ENCODE measurements at places on chromosomes 16 and 17. TPM values are rescaled to one million over a fixed set of nuclear protein-coding genes. Genes with fewer than 3 reads are reported as not detected.

- no peak for DNase-seq
Observed at GRCh38 chr17:60590070-60590469, 9.9 kb upstream of the PPM1D start.

DNA sequence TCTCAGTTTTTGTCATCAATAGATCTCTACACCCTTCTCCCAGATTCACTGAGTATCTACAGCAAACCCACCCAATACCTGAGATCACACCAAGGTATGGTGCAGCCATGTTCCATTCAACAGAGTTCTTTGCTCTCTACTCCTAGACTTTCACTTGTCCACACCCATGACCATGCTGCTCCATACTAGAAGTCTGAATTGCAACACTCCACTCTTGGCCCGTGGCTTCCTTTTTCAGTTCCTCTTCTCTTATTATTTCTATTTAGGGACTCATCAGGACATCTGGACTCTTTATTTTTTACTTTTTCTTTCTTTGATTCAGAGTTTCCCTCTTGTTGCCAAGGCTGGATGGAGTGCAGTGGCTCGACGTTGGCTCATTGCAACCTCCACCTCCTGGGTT lies 37.1 kb downstream of the YWHAE start:
- no peak for DNase-seq

GRCh38 chr16:1308036-1308976 lies 1.1 kb upstream of the UBE2I start:
- no peak for DNase-seq

GRCh38 chr17:79201536-79202227 lies 127.1 kb downstream of the ENGASE start:
- DNase-seq = peak; percentile 88

DNA sequence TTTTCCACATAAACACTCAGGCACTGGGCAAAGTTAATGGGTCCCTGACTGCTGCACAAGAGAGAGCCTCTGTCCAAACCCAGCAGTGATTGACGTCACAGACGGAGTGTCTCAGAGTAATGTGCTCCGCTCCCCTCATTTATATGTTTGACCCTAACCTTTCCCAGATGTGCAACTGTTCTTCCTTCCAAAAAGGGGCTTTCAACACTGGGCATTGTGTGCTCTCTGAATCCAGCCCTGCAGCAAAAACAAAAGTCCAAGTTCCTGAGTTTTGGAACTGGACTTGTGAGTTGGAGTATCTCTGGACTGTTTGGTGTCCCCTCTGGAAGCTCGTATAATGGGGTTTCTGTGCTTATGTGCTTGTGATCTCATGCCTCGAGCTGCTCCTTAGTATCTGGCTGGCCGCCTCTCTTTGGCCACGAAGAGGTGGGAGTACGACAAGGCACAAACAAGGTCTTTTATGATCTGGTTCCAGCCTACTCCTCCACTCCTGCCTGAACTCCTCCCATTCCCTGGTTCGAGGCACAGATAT lies 76.4 kb upstream of the SMIM36 start:
- no peak for DNase-seq

- peak; percentile 95 for DNase-seq
Observed at GRCh38 chr17:42561897-42562387, at the start of gene COASY. Gene COASY (plus strand): TSS chr17:42562148. CDS start chr17:42562623, 475 bp downstream.

DNA sequence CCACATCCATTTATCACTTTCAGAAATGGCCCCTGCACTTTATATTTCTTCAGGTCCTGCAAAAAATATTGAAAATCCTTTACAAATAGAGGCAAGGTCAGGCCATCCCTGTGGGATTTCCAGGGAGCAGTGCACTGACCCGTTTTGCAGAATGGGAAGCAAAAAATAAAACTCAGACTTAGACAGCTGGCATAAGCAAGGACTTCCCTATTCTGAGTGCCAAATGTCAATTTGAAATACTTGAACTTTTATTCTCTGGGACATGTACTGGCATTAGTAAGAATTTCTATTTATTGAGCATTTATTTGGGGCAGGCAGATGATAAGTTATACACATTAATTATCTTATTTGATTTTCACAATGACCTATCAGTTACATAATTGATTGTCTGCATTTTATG lies 32.4 kb downstream of the PRKCB start:
- no peak for DNase-seq

GRCh38 chr17:76593959-76594358 lies 8.3 kb upstream of the ST6GALNAC2 start:
- no peak for DNase-seq

DNA sequence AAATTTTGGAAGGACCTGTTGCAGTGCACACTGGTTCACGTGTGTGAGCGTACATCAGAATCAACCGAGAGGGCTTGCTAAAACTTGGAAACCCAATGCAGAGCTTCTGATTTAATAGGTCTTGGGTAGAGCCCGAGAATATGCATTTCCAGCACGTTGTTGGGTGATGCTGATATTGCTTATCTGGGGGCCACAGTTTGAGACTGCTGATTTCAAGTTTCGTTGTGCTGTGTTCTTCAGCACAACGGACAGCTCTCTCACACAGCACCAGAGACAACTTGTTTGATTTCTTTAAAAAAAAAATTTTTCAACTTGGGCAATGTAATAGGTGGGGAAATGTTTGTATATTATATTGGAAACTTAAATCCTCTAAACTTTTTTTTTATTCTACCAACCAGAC lies 9.4 kb downstream of the OR4D2 start:
- DNase-seq = no peak

- DNase-seq = no peak
Observed at GRCh38 chr16:84579936-84580335, 37.9 kb downstream of the COTL1 start.

DNA sequence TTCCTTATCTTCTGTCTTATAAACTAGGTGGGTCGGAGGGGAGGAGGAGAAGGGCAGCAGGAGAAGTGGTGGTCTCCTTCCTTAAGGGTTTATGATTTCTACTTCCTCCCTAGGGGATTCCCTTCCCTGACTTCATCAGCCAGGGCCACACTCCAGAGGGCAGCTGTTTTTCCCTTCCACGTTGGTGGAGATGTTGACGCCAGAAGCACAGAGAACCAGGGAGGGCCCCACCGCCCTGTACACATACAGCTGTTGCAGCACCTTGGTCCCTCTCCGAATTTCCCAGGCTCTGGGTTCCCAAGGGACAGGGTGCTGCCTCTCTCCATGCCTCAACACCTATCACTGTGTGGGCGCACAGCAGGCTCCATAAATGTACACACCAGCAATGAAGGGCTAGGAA lies 5.6 kb upstream of the SLC6A4 start:
- DNase-seq = no peak

GRCh38 chr17:82865274-82865673 lies 25.5 kb upstream of the ZNF750 start:
- no peak for DNase-seq

- DNase-seq = no peak
Observed at GRCh38 chr17:39737760-39738567, at the start of gene GRB7. Gene GRB7 (plus strand): TSS chr17:39737938. CDS start chr17:39742302, 4,364 bp downstream.

DNA sequence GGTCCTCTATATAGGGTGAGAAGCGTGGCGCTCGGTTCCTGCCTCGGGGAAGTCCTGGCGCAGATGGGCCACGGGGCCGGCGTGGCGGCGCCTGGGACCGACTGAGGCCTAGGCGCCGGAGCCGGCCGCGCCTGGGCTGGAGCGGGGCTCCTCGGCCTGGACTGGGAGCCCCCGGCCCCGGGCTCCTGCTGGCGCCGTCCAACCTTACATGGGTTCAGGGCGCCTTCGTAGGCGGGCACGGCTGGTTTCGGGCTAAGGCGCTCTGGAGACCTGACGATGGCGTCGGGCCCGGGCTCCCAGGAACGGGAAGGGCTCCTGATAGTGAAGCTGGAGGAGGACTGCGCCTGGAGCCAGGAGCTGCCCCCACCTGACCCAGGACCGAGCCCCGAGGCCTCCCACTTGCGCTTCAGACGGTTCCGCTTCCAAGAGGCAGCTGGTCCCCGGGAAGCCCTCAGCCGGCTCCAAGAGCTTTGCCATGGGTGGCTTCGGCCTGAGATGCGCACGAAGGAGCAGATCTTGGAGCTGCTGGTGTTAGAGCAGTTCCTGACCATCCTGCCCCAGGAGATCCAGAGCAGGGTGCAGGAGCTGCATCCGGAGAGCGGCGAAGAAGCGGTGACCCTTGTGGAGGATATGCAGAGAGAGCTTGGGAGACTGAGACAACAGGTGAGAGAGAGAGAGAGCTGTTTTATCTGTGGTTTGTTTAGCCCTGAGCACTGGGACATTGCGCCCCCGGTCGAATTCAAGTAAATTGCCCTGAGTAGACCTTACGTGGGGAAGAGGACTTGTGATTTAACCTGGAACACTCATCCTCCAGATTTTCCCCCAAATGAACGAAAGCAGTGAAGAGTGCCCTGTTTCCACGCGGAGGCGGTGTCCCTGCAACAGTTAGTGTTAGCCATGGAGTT lies 504 bp downstream of the ZNF263 start:
- DNase-seq = peak; percentile 11

The TMC5 gene
- total RNA-seq = not detected

The XYLT2 gene
- 15.6 TPM for total RNA-seq

The HLF gene
- 0.80 TPM for total RNA-seq

The TACO1 gene
- total RNA-seq = 22.9 TPM

The GJD3 gene
- not detected for total RNA-seq

The MYL4 gene
- not detected for total RNA-seq

All from Daoy (cell line).